ENCODE measurements at places on chromosomes 16 and 17. TPM values are rescaled to one million over a fixed set of nuclear protein-coding genes. Genes with fewer than 3 reads are reported as not detected.

The BAIAP2 gene
- 15.5 TPM for polyA plus RNA-seq

The MYO15A gene
- 0.43 TPM for polyA plus RNA-seq

GRCh38 chr16:117379-118365 is 20.8 kb downstream of the NPRL3 start:
- H3K4me1 ChIP-seq: peaks cover 6% of the 10 kb centered on the region
- DNase-seq: peak; percentile 87
- H3K27me3 ChIP-seq: no peaks in the 10 kb centered on the region
- no peak overlapping the region for H3K27ac ChIP-seq
- peaks cover 5% of the 10 kb centered on the region for H3K36me3 ChIP-seq
- H3K4me3 ChIP-seq: no peak overlapping the region

The QPRT gene
- polyA plus RNA-seq: 12.6 TPM

- DNase-seq: no peak
- H3K4me1 ChIP-seq: no peaks in the 10 kb centered on the region
Measured at GRCh38 chr17:14340857-14341754, 40.2 kb downstream of the HS3ST3B1 start.

- H3K36me3 ChIP-seq: no peaks in the 10 kb centered on the region
- no peaks in the 10 kb centered on the region for H3K4me1 ChIP-seq
- H3K27me3 ChIP-seq: no peaks in the 10 kb centered on the region
Measured at GRCh38 chr16:71966932-71967331, 33.3 kb downstream of the PKD1L3 start.

The KCNJ18 gene
- not detected for polyA plus RNA-seq

The TCAP gene
- polyA plus RNA-seq: 0.67 TPM

The CCL5 gene
- polyA plus RNA-seq: 0.57 TPM

GRCh38 chr16:1019231-1020090 is 37.9 kb downstream of the SOX8 start:
- H3K4me1 ChIP-seq: peaks cover 13% of the 10 kb centered on the region
- peaks cover 65% of the 10 kb centered on the region for H3K27me3 ChIP-seq
- no peaks in the 10 kb centered on the region for H3K36me3 ChIP-seq
- DNase-seq: peak; percentile 85
- no peak overlapping the region for H3K27ac ChIP-seq
- no peak overlapping the region for H3K4me3 ChIP-seq

GRCh38 chr17:61379457-61380216 is 20.0 kb upstream of the TBX2 start:
- no peak overlapping the region for H3K27ac ChIP-seq
- no peaks in the 10 kb centered on the region for H3K4me1 ChIP-seq
- H3K36me3 ChIP-seq: no peaks in the 10 kb centered on the region
- no peaks in the 10 kb centered on the region for H3K27me3 ChIP-seq
- no peak overlapping the region for H3K4me3 ChIP-seq
- peak; percentile 39 for DNase-seq

DNA sequence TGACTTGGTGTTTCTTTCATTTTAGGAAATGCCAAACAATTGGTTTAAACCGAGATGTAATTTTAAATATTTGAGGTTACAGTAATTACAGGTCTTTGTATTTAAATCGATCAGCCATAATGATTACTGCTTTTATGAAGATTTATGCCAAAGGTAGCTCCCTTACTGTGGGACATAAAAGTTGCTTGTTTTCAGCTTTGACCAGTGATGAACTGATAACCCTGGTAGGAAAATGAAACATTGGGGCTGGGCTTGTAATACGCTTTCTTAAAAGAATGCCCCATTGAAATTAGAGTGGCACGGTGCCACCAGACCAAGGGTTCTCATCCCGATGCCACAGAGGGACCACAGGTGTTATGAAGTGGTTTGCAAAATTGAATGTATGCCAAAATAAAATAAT is 7.3 kb downstream of the TNRC6A start:
- H3K4me3 ChIP-seq: no peak overlapping the region
- H3K27ac ChIP-seq: peak overlapping the region; percentile 56
- DNase-seq: no peak

- peaks cover 7% of the 10 kb centered on the region for H3K36me3 ChIP-seq
- H3K27me3 ChIP-seq: no peaks in the 10 kb centered on the region
- no peak overlapping the region for H3K4me3 ChIP-seq
- H3K27ac ChIP-seq: no peak overlapping the region
Measured at GRCh38 chr16:68284847-68285246, 20.5 kb downstream of the SLC7A6 start.

GRCh38 chr17:7857713-7858521 is at the start of gene CYB5D1:
Gene CYB5D1, plus strand, starts transcription at chr17:7858003. Its CDS starts 132 bp downstream, at chr17:7858135.
- peaks cover 3% of the 10 kb centered on the region for H3K36me3 ChIP-seq
- peak within 1 kb of the TSS; percentile 100 for H3K27ac ChIP-seq
- H3K4me1 ChIP-seq: peaks cover 23% of the 10 kb centered on the region
- H3K27me3 ChIP-seq: no peaks in the 10 kb centered on the region
- DNase-seq: peak; percentile 80
- H3K4me3 ChIP-seq: peak within 1 kb of the TSS; percentile 77

GRCh38 chr17:27296428-27296979 is 2.6 kb downstream of the WSB1 start:
- no peaks in the 10 kb centered on the region for H3K36me3 ChIP-seq
- no peaks in the 10 kb centered on the region for H3K27me3 ChIP-seq
- peak overlapping the region; percentile 99 for H3K27ac ChIP-seq
- peak overlapping the region; percentile 87 for H3K4me3 ChIP-seq
- DNase-seq: no peak

The OR2C1 gene
- polyA plus RNA-seq: not detected

GRCh38 chr16:66304151-66304550 is 62.3 kb upstream of the CDH5 start:
- no peaks in the 10 kb centered on the region for H3K4me1 ChIP-seq
- no peak overlapping the region for H3K27ac ChIP-seq
- H3K27me3 ChIP-seq: peaks cover 6% of the 10 kb centered on the region
- no peaks in the 10 kb centered on the region for H3K36me3 ChIP-seq
- no peak overlapping the region for H3K4me3 ChIP-seq

The TEX14 gene
- 0.02 TPM for polyA plus RNA-seq

- H3K36me3 ChIP-seq: no peaks in the 10 kb centered on the region
- H3K4me1 ChIP-seq: peaks cover 10% of the 10 kb centered on the region
- DNase-seq: no peak
- no peak overlapping the region for H3K4me3 ChIP-seq
Measured at GRCh38 chr17:32264140-32264799, 1.4 kb upstream of the RHBDL3 start.

All from SK-N-SH (cell line).